Iris pigment epithelial cell (primary cell): ENCODE measurements at places on chromosomes 2 and 18.

DNA sequence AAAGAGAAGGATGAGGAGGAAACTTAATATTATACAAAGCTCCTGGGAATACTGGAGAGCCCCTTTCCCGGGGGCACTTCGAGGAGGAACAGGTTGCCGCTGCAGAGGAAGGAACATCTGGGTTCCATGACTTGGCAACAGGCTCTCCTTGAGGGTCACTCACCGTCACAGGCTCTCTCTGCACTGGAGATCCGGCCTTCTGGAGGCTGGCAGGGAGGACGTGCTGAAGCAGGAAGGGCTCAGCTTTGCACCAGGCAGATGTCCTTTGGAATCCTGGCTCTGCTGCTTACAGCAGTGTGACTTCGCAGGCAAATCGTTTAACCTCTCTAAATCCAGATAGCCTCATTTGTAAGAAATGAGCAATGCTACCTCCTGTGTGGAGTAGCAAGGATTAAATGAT, 2.9 kb upstream of the DPYSL5 start:
- no peak for DNase-seq

GRCh38 chr18:59768409-59768808, 71.2 kb upstream of the CCBE1 start:
- DNase-seq: no peak

DNA sequence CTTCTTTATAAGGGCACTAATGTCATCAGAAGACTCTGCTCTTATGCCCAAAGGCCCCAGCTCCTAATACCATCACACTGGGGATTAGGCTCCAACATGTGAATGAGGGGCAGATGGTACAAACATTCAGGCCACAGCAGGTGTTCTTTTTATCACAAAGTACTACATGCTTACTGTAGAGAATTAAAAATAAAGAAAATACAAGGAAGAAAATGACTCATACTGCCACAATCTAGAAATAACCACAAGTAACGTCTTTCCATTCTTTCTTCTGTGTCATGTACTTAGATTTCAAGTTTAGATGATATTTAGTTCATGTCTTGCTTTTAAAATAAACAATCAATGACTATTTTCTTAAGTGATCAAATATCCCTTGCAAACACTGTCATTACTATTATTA, 100.3 kb upstream of the NEDD4L start:
- DNase-seq: peak; percentile 65

- no peak for DNase-seq
Measured at GRCh38 chr2:11097854-11098387, 57.3 kb upstream of the SLC66A3 start.

GRCh38 chr2:71962911-71963694, 184.6 kb downstream of the CYP26B1 start:
- DNase-seq: peak; percentile 36

DNA sequence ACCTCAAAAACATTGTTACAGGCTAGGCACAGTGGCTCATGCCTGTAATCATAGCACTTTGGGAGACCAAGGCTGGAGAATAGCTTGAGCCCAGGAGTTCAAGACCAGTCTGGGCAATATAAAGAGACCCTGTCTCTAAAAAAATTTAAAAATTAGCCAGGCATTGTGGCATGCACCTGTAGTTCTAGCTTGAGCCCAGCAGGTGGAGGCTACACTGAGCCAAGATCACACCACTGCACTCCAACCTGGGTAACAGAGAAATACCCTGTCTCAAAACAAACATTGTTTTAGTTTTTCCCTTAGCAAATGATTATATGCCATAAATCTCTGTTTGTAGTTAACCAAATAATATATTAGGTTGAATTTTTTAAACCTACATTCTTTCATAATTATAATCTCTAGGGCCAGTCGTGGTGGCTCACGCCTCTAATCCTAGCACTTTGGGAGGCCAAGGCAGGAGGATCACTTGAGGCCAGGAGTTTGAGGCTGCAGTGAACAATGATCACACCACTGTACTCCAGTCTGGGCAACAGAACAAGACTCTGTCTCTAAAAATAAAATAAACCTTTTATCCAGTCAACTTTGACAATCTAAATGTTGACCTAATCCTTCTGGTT, 13.3 kb upstream of the CYP20A1 start:
- DNase-seq: peak; percentile 29

DNA sequence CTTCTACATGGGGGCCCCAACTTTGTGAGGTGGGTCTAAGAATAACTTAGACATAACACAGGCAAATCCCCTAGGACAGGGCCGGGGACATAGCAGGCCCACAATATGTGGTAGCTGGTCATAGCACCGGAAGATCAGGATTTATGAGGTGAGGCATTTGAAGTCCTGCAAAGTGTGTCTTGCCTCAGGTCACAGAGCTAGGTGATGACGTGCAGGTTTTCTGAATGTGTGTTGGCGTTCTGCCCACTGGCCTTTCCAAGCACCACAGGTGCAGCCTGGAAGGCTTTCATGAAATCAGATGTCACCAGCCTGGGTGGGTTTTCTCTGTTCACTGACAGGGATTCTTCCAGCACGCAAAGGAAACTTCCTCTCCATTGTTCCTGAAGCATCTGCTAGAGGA, 119.1 kb downstream of the LRATD1 start:
- no peak for DNase-seq

DNA sequence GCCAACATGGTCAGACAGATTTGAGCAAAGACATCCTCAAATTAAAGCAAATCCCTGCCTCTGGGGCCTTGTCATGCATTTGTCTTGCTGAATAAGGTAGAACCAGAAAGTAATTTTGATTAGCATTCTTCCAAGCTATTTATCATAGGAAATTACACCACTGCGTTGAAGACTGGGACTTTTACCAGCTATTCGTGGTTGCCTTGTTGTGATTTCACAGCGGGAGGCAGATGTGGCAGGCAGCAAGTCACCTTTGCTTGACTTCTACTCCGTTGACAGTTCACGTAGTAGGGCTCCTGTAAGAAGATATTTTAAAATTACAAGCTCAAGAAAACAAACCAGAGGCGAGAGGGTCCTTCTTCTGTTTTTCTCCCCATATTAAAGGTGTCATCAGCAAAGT, 80.6 kb downstream of the EN1 start:
- DNase-seq: no peak

- DNase-seq: no peak
Measured at GRCh38 chr2:231930593-231931281, 4.5 kb upstream of the NPPC start.

DNA sequence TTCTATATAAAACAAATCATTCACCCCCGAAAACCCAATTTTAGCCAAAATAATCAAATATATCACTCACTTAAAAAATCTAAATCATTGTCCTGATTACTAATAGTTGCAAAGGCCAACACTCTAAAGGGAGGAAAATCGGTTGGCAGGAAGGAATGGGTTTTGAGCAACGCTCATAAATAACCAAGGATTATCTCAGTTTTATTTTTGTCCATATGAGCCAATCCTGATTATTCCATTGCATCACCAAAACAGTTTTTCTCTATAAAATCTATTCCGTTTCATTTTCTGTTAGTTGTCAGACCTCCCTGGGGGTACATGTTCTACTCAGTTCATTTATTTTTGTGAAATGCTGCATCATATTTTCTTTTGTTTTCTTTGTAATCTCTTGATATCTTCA, 174.1 kb downstream of the LRATD1 start:
- no peak for DNase-seq

GRCh38 chr18:70422391-70422965, 133.6 kb downstream of the SOCS6 start:
- peak; percentile 65 for DNase-seq

DNA sequence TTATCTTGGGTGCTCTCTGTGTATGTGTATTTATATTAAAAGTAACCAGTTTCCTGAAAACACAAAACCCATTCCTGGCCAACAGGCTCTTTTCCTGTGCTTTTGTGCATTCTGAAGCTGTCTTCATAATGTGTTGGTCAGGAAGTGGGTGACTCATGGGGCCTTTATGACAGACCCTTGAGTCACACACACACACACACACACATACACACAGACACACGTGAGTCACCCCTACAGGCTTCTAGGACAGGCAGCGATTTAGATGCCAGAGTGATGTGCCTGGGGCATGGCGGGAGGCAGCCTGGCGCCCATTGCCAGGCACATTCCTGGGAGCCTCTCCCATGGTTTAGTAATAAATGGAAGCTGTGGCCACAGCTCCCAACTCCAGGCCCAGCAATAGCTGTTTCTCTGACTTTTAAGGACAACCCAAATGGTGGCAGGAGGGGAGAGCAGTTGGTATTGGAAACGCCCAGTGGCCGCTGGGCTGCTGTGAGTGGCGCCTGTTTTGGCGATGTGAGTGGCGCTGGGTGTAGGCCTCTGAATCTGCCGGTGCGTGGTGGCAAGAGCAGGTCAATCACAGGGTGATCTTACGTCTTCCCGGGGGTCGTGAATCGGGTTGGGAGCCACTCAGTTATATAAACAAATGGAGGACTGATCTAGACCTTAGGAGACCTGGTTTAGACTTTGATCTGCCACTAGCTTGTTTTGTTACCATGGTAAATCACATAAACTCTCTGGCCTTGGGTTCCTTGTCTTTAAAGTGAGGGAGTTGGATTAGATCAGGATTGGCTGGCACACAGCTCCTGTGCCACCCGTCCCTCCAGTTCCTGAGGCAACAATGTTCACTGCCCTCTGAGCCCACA, 150.7 kb upstream of the DLX2 start:
- DNase-seq: peak; percentile 99

DNA sequence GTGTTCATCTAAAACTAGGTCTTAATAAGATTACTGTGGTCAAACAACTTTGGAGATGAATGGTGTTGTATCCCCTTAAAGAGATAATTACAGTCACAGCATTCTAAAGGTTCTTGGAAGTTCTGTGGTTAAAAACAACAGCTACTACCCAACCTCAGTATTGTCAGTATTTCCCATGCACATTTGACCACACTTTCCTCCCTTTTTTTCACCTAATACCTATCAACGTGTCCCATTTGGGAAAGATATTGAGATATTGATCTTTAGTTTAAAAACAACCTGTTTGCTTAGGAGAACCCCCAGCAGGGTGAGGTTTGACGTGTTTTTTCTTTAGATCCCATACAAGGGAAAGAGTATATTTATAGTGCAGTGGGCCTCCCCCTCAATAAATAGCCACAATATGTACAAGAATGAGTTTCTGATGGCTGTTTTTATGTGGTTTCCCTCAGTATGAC, 65.6 kb downstream of the WDR7 start:
- DNase-seq: peak; percentile 7

GRCh38 chr2:105324732-105325131, 4.8 kb downstream of the TGFBRAP1 start:
- peak; percentile 94 for DNase-seq

GRCh38 chr2:221448844-221449390, 123.2 kb downstream of the EPHA4 start:
- no peak for DNase-seq

DNA sequence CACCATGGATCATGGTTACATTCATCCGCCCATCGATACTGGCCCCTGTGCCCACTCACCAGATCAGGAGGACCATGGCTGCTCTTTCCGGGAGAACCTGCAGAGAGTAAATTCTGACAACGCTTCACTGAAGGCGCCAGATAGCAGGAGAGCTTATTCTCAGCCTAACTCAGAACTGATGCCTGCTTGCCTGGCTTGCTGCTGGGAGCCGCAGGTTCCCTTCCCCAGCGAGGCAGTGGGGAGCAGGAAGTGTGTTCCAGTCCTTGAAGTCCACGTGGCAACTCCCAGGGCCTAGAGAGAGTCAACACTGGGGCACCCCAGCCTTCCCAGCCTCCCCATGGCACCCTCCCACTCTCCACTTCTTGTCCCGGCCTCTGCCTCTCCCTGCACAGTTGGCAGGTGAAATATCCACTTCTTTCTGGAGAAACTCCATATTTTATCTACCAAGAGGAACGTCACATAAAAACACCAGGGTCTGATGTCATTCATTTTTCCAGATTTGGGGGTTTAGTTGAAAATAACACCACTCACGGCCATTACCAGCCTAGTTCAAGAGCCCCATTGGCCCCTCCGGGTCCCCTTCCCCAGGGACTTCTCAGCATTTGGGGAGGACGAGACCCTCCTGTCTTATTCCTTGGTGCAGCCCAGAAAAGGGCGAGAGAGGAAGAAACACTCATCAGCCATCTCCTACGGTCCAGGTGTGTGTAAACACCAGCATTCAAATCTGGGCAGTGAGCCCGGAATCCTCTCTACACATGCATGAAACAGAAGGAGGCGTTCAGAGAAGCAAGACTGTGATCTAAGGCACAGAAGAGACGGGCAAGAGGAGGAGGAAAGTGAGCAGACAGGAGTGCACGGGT, 3.5 kb upstream of the TUBB6 start:
- peak; percentile 69 for DNase-seq

GRCh38 chr2:46909771-46910419, 5.7 kb downstream of the MCFD2 start:
- peak; percentile 90 for DNase-seq

- no peak for DNase-seq
Measured at GRCh38 chr2:11933854-11934253, 187.4 kb downstream of the LPIN1 start.

DNA sequence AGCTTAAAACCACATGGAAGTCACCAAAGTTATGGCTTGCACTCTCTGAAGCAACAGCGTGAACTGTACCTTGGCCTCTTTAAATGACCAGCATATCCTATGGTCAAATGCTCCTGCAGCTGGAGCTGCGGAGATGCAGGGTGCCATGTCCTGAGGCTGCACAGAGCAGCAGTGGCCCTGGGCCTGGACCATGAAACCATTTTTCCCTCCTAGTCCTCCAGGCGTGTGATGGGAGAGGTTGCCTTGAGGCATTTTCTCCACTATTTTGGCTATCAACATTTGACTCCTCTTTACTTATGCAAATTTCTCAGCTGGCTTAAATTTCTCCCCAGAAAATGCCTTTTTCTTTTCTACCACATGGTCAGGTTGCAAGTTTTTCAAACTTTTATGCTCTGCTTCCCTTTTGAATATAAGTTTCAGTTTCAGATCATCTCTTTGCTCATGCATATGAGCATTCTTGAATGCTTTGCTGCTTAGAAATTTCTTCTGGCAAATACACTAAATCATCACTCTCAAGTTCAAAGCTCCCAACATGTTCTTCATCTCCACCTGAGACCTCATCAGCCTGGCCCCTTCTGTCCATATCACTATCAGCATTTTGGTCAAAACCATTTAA, 82.9 kb upstream of the TMEFF2 start:
- no peak for DNase-seq
